NCI-H446 treated with DMSO at 0.1 percent for 48 hours (cell line): ENCODE measurements at places on chromosomes 3 and 15.
A peak's percentile ranks its signal among the peaks of the same experiment; 100 is the strongest.

DNA sequence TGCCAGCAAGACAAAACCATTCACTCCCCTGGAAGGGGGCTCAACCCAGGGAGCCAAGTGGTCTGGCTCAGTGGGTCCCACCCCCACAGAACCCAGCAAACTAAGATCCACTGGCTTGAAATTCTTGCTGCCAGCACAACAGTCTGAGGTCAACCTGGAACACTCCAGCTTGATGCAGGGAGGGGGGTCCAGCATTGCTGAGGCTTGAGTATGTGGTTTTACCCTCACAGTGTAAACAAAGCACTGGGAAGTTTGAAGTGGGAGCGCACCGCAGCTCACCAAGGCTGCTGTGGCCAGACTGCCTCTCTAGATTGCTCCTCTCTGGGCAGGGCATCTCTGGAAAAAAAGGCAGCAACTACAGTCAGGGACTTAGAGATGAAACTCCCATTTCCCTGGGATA lies 81.7 kb downstream of the MSL2 start:
- DNase-seq: no peak

- no peak for DNase-seq
Observed at GRCh38 chr3:23253214-23253613, 50.1 kb downstream of the UBE2E2 start.

GRCh38 chr3:69998759-69999139 lies 784 bp upstream of the SAMMSON start:
- no peak for DNase-seq

- DNase-seq: no peak
Observed at GRCh38 chr15:75599401-75599800, 20.3 kb upstream of the PTPN9 start.

- DNase-seq: no peak
Observed at GRCh38 chr3:108319428-108320082, 23.2 kb downstream of the HHLA2 start.

GRCh38 chr3:107370907-107371306 lies 6.3 kb upstream of the CCDC54 start:
- DNase-seq: no peak

DNA sequence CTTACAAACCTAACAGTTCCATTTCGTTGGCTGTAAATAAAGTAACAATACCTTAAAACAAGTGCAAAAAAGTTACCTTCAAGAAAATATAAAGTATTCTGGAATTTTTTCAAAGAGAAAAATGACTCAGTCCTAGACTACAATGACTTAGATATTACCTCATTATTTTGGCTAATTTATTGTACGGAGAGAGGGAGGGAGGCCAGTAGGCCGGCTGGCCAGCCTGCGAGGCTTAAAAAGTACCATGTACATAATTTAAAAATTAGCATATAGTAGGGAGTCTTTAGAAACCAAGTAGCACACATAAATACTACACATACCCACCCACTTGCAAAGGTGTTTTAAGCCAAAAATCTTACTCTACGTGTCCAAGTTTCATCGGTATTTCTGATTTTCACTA lies 41.9 kb upstream of the MAP4 start:
- DNase-seq: no peak

GRCh38 chr3:73148206-73148605 lies 86.7 kb downstream of the EBLN2 start:
- no peak for DNase-seq

- no peak for DNase-seq
Observed at GRCh38 chr3:7871003-7871560, 630.5 kb upstream of the LMCD1 start.

GRCh38 chr3:139127101-139127500 lies 82.4 kb upstream of the PRR23C start:
- DNase-seq: no peak

GRCh38 chr3:43207628-43208085 lies 78.7 kb upstream of the SNRK start:
- DNase-seq: no peak

- no peak for DNase-seq
Observed at GRCh38 chr3:126883241-126883640, 99.7 kb upstream of the PLXNA1 start.

DNA sequence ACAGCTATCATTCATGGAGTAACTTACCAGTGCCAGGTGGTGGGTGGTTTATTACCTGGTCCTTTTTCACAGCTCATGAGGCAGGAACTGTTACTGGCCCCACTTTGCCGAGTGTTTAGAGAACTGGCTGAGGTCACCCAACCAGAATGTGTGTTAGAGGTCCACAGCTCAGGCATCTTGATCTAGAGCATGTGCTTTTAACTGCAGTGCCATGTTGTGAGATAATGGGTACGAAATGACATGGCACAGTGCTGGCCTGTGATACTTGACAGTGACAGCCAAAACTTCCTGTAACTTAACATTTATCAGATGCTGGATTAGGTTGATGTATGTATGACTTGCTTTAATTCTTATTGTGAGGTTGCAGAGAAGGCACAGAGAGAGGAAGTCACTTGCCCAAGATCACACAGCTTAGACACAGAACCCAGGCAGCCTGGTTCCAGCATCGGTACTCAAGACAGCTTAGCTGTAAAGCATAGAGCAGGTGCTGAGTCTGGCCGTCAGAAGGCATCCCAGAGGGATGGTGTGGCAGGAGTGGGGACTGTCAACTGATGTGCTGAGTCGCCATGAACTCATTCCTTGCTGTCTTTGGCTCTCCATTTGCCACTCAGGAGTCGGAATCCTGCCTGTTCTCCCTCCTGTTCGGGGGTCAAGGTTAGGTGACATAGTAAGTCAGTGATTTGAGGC lies 9.6 kb downstream of the MCM2 start:
- DNase-seq: no peak

DNA sequence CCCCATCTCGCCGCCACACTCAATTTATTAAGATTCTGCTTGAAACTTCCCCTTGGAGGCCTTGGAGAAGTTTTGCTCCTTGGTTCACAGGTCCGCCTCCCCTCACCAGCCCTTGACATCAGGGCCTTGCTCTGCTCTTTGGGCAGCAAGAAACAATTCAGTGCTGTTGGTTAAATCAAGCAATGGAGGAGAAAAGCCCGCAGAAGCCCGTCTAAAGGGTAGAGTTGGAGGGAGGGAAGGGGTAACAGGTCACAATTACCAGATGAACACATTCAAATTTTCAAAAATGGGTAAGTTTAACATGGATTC lies 429 bp downstream of the PARP9 start:
- no peak for DNase-seq

DNA sequence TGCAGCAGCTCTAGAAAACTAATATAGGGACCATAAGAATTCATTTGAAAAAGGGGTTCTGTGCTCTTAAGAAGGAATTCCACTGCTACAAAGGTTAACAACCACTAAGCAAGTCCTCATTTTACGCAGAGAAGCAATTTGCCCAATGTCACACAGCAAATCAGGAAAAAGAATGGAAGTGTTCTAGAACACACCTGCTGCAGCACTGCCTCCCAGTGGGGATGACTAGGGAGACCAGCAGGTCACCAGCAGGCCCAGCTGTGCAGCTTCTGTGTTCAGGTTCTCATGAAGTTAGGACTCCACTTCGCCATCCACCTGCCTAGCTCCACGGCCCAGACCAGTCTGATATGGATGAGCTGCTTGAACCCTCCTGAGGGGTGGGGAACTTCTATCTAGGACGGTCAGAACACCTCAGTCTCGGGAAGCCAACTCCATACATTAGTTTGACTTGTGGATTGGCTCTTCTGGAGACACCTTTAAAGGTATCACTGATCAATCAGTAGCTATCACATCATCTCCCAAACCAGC lies 18.6 kb downstream of the POMGNT2 start:
- DNase-seq: no peak

DNA sequence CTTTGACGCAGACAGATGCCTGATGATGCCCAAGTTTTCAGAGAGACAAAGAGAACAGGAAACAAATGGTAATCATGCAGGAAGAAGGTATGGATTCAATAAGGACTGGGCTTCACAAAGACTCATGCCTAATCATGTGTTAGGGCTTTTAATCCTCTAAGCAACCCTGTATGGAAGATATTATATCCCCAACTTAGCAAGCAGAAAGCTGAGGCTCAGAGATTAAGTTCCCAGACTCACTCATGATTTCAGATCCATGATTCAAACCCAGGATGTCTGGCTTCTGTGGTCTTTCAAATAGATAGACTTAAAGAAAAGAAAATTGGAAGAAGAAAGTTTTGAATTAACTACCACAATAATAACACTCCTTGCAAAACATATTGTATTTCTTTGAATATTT lies 4.1 kb upstream of the CLASP2 start:
- no peak for DNase-seq

DNA sequence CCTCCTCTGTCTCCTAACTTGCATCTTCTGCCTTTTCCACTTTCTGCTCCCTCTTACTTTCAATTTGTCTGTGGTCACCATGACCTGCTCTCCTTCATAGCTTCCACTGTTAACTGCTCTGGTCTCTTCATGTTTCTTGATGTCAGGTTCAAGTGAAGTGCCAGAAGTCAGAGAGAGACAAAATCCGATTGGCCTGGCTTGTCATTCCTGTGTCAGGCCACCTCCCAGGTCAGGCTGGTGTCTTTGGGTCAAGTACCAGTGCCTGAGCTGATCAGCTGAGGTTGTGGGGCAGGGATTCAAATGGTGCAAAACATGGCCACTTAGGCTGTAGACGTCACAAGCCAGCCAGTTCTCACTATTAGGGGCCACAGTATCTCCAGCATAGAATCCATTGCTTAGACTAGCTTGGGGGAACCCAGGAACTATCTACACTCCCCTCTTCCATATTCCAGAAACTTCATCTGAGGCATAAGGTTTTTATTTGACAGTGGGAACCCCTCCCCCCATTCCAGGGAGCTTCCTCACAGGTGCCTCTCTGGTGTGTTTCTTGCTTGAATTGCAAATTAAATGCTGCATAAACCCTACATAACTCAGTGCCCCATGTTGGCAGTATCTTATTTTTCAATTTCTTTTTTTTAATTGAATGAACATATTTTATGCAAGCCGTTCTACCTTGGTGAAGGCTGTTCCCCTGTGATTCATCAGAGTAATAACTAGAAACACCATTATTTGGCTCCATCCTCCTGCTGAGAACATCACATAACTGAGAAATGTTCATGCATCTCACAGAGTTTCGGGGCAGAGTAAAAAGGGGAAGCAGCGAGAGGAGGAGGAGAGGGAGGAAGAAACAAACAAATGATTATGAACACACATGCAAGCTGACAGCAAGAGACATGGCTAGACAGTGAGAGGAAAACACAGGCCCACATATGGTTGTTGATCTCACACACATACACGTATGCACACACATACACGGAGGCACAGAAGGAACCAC lies 175.8 kb downstream of the TLE3 start:
- no peak for DNase-seq

DNA sequence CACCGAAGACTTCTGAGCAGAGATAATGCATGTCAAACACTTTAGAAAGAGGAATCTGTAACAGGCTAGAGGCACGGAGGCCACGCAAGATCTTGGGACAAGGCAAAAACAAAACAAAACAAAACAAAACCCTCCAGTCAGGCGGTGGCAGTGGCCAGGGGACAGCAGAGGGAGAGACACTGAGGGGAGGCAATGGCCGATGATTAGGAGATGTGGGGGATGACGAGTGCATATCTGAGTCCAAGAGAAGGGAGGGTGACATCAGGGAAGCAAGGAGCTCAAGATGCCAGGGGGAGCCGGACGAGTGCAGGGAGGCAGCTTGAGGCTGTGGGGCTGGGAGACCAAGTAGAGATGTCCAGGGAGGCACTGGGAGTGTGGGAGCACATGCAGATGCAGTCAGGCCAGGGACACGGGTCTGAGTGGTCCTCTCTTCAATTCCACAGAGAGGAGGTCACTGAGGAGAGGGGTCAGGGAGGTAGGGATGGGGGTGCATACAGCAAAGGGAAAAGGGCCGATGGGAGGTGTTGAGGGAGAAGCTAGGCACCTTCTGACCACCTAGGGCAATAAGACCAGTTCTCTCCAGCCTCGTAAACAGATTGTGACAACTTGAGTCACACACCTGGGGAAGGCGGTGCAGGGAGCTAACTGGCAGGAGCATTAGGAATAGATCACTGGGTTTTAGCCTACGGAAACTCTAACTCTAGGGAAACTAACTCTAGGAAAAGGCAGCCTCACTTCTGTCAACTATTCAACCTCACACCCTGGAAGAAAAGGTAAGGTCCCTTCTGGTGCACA lies 29.6 kb downstream of the SLCO2A1 start:
- no peak for DNase-seq

- no peak for DNase-seq
Observed at GRCh38 chr3:125381743-125382142, 6.6 kb upstream of the ZNF148 start.

GRCh38 chr3:169159726-169160125 lies 503.8 kb downstream of the MECOM start:
- no peak for DNase-seq

GRCh38 chr15:40098489-40099261 lies 10.0 kb downstream of the BMF start:
- peak; percentile 65 for DNase-seq

DNA sequence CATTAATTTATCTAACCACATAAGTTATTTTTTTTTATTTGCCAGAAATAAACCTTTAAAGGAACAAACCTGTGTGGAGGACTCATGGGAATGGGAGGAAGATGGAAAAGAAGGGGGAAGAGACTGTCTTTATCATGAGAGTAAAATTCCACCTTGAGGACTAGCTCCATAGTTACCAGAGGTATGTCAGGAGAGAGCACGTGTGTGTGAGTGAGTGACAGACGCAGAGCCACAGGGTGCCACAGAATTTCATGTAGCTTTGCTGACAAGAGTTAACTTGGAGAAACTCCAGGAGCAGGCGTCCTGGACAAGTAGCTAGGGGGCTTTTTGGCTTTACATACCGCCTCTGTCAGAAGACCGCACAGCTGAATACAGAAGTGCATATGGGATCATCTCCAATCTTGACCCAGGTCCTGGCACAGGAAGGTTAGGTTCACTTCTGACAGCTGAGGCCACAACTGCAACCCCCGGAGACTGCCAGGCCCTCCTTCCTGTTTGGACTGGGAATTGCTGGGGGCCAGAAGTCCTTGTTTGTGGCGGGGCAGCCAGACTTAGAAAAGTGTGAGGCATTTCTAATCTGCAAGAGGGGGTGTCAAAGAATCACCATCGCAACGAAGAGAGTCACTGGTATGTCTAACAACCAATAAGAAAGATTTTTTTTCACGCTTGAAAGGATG lies 197.8 kb upstream of the TPM1 start:
- DNase-seq: no peak

GRCh38 chr15:60371175-60372051 lies 26.4 kb downstream of the ANXA2 start:
- DNase-seq: peak; percentile 75

GRCh38 chr15:39591896-39592315 lies 11.0 kb downstream of the THBS1 start:
- no peak for DNase-seq

GRCh38 chr3:150739877-150740645 lies 22.9 kb downstream of the SIAH2 start:
- no peak for DNase-seq

- no peak for DNase-seq
Observed at GRCh38 chr3:194137008-194137505, 1.1 kb downstream of the HES1 start.

GRCh38 chr3:119145500-119146167 lies at the start of gene TEX55:
TEX55 (plus strand) TSS chr3:119146165; CDS start chr3:119146190, 25 bp downstream.
- DNase-seq: peak; percentile 40

DNA sequence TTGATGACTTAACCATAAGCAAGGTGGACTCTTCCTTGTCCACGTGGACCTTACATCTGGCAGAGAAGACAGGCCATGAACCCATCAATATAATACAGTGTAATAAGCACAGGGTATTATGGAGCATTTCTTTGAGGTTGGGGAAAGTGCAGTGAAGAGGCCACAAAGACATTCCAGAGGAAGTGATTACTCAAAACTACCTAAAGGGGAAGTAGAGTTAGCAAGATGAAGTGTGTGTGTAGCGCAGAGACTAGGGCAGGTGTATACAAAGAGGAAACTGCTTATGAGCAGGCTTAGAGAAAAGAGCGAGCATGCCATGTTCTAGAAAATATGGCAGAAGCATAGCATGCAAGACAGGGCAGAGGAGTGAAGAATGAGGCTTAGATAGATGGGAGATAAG lies 17.9 kb downstream of the CP start:
- DNase-seq: no peak
